Ovary (tissue), 10 donors: ENCODE measurements at places on chromosomes 12 and 14. TPM values are rescaled to one million over a fixed set of nuclear protein-coding genes. Genes with fewer than 3 reads are reported as not detected.
A peak's percentile ranks its signal among the peaks of the same experiment; 100 is the strongest.

DNA sequence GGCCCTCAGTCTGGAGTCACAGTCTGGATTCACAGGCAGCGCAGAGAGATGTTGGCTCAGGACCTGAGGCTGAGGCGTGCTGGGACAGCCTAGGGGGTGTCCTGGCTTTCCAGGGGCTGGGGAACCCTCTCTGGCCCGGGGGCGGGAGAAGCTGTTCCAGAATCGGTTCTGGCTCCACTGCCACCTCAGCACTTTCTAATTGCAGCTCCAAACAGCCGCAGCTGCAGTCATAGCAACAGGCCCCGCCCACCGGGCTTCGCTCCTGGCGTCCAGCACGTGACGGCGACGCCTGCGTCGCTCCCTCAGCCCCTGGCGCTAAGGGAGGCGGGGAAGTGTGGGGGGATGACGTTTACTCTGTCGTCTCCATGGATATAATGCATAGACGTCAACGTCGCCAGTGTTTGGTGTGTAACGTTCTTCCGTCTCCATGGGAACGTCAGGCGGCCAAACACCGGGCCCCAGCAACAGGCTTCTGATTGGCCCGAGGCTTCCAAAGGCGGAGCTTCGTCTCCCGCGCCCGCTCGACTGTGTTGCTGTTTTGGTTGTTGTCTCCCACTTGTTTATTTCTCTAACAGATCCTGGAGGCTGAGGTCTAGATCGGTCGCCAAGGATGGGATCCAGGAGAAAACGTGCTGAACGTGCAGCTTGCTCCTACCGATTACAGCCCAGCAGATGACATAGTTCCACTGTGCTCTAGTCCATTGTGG is 19.7 kb upstream of the FOS start:
- DNase-seq, result peak; percentile 99

GRCh38 chr14:93532541-93532940 is 101.8 kb downstream of the UNC79 start:
- no peak for DNase-seq

DNA sequence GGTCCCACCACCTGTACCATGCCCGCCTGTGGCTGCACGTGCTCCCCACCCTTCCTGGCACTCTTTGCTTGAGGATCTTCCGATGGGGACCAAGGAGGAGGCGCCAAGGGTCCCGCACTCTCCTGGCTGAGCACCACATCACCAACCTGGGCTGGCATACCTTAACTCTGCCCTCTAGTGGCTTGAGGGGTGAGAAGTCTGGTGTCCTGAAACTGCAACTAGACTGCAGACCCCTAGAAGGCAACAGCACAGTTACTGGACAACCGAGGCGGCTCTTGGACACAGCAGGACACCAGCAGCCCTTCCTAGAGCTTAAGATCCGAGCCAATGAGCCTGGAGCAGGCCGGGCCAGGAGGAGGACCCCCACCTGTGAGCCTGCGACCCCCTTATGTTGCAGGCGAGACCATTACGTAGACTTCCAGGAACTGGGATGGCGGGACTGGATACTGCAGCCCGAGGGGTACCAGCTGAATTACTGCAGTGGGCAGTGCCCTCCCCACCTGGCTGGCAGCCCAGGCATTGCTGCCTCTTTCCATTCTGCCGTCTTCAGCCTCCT is 1.1 kb downstream of the INHBE start:
- no peak for DNase-seq

GRCh38 chr12:119758722-119759121 is 90.8 kb downstream of the PRKAB1 start:
- DNase-seq, result no peak

GRCh38 chr14:44505588-44505987 is 1.5 kb downstream of the FSCB start:
- no peak for DNase-seq

- DNase-seq, result no peak
Observed at GRCh38 chr12:57370696-57371095, 60.1 kb downstream of the R3HDM2 start.

GRCh38 chr12:121908702-121909101 is 9.7 kb upstream of the CFAP251 start:
- no peak for DNase-seq

DNA sequence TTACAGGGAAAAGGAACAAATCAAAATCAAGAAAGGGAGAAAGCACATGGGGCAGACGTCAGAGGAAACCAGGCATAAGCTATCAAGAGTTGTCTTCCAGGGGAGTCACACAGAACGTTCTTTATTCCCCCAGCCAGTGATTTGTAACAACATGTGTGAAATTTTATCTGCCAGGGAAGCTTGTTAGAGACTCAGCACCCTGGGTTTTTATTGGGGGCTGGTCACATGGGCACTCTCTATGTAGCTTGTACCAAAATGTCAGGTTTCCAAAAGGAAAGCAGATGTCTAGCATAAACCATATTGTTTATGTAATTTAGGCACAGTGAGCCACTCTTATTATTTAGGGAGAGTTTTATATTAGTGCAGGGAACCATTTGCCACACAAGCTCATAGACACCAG is 440.4 kb upstream of the DCN start:
- DNase-seq, result no peak

- no peak for DNase-seq
Observed at GRCh38 chr14:22448035-22448904, 140.8 kb downstream of the DAD1 start.

Gene HSP90B1
- 777 TPM for total RNA-seq

Gene MMP19
- total RNA-seq, result 15.4 TPM

Gene CPSF2
- 52.7 TPM for total RNA-seq

Gene KRT86
- total RNA-seq, result not detected

Gene RAPGEF3
- 132 TPM for total RNA-seq
